ENCODE measurements at places on chromosomes 5 and 9.

DNA sequence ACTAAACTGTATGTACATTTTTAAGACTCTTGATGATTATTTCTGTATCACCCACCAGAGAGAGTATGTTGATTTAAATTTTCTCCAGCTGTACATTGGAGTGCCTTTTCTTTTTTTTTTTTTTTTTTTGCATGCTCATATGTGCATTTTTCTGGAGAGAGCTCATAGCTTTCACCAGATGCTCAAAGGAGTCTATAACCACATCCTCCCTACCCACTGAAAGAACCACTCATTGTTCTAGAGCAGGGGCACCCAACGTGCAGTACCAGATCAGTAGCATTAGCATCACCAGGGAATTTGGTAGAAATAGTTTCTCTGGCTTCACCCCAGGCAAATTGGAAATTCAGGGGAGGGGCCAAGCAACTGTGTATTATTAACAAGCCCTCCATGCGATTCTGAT is 53.9 kb upstream of the TMEM171 start:
- DNase-seq = no peak

DNA sequence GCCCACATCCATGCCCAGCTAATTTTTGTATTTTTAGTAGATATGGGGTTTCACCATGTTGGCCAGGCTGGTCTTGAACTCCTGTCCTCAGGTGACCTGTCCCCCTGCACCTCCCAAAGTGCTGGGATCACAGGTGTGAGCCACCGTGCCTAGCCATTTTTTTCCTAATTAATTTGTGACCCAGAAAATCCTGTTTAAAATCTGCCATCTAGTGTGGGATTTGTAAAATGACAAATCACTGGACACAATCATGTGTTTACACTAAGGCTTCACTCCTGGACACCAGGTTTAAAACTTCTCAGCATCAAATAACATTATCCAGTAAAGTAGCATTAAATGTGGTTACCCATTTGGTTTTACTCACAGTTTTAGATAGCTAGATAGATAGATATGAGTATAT is 18.6 kb upstream of the KDM4C start:
- no peak for DNase-seq

- DNase-seq = no peak
Measured at GRCh38 chr9:124939944-124940343, 939 bp downstream of the GOLGA1 start.

GRCh38 chr9:81335879-81336421 is 353.4 kb downstream of the TLE1 start:
- no peak for DNase-seq

GRCh38 chr9:78132701-78133058 is 101.1 kb upstream of the GNAQ start:
- no peak for DNase-seq

DNA sequence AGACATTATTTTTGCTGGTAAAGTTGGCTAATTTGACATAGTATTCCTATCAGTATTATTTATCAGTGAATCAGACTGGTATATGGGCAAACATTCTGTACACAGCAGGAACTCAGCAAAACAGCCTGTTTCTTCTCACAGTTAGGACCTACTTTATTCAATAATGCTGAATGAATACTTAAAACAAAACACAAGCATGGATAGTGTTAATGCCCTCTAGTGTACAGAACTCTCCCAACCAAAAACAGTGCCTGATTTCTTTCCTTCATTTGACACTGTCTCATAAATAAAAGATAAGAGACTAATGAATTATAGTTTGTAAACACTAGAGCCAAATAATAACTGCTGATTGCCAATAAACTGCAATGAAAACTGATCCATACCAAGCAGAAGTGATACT is 1113.3 kb downstream of the PTPRD start:
- DNase-seq = no peak

- peak; percentile 62 for DNase-seq
Measured at GRCh38 chr5:177368869-177369644, 11.3 kb downstream of the RGS14 start.

DNA sequence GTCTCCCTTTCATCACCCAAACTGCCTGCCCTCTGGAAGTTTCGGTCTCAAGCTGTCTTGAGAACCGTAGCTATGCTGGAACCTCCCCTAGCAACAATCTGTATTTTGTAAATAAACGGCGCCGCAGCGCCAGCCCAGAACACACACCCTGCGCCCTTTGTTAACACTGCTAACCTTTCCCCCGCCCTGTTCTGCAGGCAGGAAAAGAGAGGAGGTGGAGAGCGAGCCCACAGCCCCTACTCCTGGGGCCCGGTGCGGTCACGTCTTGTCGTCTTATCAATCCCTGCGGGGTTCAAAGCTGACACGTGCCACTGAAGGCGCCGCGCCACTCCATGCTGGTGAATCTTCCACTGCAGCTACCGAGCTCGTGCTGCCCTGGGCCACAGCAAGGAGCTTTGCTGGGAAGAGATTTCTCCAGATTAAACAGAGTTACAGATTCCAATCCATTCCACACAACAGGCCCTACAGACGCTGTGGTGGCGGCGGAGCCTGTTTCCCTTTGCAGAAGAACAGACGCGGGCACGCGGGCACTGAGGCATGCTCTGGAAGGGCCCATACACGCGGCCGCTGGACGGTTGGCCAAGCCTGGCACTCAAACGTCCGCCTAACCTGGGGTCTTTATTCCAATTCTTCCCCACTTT is 25.3 kb downstream of the ZDHHC11B start:
- no peak for DNase-seq

DNA sequence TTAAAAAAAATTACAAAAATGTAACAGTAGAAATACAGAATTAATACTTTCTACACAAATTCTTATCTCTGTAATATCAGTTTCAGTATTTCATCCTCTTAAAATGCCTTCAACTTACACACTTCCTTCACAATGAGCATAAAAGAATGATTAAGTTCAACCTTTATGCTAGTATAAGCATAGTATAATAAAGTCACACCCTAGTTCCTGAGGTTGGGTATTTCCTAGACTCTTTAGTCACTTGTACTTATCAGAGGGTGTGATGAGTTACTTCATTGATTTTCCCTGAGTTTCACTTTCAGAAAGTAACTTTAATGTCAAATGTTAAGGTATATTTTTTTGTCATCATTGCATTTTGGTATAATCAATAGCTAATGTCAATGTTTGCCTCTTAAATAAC is 302.4 kb downstream of the PDE4D start:
- no peak for DNase-seq
